ENCODE measurements at places on chromosomes 16 and 17.

GRCh38 chr17:82031885-82032627 lies 578 bp downstream of the RAC3 start:
- peak; percentile 21 for DNase-seq

DNA sequence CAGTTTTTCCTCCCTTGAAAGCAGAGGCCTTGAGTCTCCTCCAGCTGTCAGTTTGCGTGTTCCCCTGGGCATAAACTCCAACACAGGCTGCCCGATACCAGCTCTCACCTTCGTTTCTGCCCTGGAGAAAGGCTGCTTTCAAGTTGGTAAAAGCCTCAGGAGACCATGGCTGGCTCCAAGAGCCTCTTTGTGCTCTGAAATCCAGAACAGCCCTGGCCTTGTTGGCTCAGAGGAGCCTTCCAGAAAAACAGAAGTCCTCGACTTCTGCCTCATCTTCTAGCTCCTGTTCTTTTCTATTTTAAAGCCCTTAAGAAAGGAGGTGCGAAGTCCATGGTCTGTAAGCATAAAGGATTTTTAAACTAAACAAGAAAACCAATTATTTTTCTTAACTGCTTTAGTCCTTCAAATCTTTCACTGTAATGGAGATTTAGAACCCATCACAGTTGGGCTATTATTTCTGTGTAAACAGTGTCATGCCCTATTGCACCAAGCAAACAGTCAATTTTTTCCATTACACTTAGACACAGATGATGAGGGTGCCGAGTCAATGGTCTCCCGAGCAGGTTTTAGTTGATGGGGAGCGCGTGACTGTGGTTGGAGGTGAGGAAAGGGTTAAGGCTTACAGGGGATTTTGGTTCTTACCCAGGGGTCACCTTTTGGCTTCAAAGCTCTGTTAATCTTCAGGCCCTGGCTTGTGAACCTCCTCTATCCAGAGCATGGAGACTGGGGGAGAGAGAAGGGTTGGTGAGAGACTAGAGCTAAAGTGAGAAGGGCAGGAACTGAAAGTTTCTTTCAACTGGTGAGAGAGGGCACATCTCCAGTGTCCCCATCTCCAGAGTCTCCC lies 212.8 kb downstream of the MSI2 start:
- no peak for DNase-seq

DNA sequence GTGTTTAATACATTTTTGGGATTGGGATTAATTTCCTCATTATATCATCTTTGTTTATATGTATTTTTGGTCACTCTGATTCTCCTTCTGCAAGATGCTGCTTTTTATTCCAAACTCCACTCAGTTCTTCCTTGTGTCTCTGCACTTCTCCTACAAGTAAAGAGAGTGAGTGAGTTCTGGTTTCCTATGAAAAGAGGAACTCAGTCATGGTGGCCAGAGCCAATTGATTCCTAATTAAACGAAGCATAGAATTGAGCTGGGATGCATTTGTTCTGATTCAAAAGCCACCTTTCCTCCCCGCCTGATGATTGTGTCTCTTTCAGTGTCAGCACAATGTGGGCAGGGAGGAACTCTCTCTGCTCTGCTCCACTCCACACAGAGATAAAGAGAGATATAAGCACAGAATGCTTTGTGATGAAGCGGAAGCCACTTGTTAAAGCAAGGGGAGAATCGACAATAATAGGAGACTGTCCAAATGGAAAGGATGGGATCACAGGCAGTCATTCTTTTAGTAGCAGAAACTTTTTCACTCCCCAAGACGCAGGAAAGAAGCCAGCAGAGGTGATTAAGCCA lies 121.3 kb upstream of the GOT2 start:
- no peak for DNase-seq

- DNase-seq = no peak
These were observed 180.4 kb downstream of the IRF8 start for GRCh38 chr16:86079255-86079885.

DNA sequence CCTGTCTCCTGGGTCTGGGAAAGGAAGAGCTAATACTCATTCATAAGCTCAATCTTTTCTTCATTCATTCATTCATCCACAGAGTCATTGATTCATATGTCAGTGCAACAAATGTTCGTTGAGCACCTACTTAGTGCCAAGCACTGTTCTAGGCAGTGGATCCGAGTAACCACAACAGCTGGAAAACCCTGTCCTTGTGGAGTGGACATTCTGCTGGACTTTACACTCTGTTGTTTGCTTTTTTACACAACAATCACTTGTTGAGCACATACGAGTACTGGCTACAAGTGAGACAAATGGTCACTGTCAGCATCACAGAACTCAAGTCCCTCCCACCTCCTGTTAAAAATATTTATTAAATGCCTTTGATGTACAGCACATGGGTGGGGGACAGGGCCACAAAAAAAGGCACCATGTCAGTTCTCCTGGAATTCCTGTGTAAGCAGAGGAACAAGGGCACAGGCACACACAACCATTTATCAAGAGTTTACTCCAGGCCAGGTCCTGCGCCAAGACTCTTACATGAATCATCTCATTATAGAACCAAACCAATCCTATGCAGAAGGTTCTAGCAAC lies 46.9 kb downstream of the TEKT5 start:
- no peak for DNase-seq

- DNase-seq = peak; percentile 10
These were observed 1.0 kb downstream of the ZNF319 start for GRCh38 chr16:57999366-57999970.

- no peak for DNase-seq
These were observed 1156.7 kb upstream of the CDH8 start for GRCh38 chr16:63192980-63193379.

DNA sequence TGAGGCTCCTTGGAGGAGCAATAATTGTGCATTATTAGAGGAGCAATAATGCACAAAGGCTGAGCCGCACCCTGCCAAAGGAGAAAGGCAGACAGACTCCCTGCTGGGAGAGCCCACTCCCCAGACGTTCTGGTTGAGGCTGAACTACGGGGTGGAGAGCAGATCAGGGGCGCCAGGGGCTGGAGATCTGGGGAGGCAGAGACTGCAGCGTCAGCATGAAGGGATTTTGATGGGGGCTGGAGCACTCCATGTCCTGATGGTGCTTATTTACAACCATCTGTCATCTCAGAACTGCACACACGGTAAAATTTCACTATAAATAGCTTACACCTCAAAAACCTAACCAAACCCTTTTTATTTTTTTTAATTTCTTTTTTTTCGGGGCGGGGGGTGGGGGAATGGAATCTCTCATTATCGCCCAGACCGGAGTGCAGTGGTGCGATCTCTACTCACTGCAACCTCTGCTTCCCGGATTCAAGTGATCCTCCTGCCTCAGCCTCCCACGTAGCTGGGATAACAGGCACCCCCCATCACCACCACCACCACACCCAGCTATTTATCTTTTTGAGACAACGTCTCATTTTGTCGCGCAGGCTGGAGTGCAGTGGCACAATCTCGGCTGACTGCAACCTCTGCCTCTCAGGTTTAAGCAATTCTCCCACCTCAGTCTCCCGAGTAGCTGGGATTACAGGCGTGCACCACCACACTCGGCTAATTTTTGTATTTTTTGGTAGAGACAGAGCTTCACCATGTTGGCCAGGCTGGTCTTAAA lies 4.3 kb upstream of the C16orf95 start:
- no peak for DNase-seq

DNA sequence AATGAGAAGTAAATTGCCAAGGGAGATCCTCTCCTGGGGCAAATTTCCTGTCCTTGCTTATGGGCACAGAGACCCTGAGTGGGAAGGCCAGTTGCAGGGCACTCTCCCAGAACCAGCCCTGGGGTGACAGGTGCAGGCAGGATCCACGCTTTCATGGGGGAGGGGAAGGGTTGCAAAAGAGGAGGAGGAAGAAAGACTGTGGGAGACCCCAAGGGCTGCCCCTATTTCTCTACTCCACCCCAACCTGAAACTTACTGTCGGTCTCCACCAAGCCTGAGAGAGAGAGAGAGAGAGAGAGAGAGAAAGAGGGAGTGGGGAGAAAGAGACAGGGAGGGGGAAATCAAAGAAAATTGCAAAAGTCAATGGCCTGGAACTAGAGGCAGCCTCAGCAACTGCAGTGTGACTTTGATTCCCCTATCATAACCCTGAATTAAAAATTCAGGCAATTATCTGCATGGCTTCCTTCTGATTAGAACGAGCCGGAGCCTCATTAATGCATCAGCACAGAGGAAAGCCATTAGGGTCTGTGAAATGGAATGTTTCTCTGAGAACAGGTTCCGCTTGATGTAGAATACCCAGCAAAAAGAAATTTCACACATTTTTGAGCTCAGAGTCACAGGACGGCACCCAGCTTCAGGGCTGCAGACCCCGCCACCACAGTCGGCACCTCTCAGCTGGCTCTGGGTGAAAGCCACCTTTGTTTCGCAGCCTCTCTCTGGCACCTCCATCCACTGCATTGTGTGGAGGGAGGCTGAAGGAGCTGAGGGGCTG lies 45.1 kb upstream of the HNF1B start:
- DNase-seq = no peak

- no peak for DNase-seq
These were observed 8.0 kb upstream of the STX4 start for GRCh38 chr16:31025339-31025738.

DNA sequence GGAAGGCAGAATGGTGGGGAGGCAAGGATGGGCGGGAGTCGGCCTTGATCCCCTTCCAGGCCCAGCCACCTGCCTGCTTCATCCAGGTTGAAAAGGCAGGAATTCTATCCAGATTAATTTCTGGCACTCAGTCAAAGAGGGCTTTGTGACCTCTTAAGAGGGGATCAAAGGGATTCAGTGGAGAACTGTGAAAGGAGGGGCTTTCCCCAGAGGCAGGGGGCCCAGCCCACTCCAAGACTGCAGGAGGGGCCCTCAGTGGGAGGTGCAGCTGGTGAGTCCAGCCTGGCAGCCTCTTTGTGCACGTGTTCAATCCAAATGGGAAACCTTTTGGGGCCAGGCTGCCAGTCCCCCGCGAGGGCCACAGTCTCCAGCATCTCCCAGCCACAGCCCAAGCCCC lies 148.5 kb upstream of the PLCG2 start:
- no peak for DNase-seq

DNA sequence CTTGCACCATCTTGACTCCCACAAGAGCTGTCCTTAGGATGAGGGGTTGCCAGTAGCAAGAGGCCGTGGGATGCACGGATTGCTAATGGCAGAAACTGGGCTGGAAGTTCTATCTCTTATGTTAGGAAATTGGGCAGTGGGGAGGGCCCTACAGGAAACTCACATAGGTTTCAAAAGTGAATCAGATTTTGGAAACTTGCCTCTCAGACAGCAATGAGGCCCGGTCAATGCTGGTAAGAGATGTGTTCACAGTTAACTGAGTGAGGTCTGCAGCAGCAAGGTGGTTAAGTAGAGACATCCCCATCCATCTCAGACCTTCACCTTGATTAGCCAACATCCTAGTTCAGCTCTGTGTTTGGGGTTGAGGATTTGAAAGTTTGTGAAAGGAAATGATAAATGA lies 164.7 kb downstream of the ABCA8 start:
- no peak for DNase-seq

DNA sequence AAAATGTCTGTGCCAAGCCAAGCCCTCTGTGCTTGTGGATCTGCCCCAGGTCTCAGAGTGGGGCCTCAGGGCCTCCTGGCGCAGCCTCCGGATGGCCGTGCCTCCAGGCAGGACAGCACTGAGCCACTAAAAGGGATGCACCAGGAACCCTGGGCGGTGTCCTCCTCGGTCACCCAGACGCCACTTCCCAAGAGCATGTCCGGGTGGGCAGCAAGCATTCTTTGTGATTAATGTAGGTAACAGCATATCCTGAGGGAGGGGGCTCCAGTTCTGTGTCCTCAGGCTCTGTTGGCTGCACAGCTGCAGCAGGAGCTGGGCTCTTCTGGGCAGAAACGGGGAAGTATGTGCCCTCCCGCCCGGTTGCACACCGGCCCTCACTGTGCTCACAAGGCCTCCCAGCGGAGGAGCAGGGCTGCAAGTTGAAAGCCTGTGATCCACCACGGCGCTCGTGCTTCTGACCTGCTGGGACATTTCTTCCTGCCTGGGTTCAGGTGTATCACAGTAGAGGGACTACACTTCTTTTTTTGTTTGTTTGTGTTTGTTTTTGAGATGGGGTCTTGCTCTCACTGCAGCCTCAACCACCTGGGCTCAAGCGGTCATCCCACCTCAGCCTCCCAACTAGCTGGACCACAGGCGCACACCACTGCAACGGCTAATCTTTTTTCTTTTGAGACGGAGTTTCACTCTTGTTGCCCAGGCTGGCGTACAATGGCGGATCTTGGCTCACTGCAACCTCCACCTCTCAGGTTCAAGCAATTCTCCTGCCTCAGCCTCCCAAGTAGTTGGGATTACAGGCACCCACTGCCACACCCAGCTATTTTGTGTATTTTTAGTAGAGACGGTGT lies 37.9 kb upstream of the CHMP6 start:
- DNase-seq = peak; percentile 9

- no peak for DNase-seq
These were observed 8.1 kb downstream of the MYOCD start for GRCh38 chr17:12673788-12674187.

DNA sequence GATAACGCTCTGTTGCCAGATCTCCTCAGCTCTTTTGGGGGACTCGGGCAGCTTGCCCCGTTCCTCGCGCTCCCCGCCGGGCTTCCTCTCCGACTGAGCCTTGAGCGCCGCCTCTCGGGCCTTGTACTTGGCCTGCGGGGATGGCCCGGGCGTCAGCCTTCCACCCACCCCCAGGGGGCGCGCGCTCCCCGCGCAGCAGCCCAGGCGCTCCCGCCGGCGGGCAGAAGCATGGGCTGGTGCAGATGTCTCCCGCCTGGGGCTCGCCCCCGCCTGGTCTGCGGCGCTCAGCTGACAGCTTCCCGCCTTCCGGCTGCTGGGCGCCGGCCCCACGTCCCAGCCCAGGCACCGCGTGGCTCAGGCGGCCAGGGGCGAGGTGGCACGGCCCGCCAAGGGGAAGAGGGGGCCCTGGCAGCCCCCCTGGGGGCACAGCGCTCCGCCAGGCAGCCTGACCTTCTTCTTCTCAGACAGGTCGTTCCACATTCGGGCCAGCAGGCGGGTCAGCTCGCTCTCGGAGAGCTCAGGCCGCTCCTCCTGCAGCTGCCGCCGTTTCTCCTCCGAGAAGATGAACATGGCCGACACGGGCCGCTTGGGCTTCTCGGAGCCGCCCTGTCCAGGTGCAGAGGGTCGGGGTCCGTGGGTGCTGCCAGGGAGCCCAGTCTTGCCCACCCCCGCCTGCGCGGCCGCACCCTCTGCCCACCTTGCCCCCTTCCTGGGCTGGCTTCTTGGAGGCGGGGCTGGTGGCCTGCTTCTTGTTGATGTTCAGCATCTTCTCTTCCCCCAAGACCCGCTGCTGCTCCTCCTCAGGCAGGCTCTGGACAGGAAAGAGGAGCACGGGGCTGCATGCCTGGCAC lies 8.9 kb downstream of the UBTF start:
- DNase-seq = peak; percentile 91

- no peak for DNase-seq
These were observed 165.2 kb downstream of the VPS53 start for GRCh38 chr17:549177-550040.

DNA sequence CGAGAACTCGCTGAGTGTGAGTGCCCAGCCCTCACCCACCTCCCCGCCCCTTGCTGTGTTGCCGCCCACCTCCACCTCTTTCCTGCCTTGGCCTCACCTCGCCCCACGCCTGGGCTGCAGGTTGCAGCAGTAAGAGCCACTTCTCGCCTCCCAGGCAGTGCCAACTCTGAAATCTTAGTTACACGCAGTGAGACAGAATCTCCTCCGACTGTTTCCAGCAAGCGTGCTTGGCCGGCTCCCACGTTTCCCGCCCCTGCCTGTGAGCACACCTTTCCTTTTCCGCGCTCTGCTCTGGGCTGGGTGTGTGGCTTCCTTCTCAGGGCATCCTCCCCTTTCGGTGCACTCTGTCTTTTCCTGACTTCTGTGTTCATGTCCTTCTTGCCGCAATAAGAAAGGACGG lies 5.7 kb downstream of the ENGASE start:
- DNase-seq = no peak
